Endothelial cell of coronary artery (primary cell): ENCODE measurements at places on chromosomes 6 and 20. TPM values are rescaled to one million over a fixed set of nuclear protein-coding genes. Genes with fewer than 3 reads are reported as not detected.

SYNDIG1 gene
- total RNA-seq = not detected in 2 replicates

GMEB2 gene
- 8.5 and 9.3 TPM in 2 replicates for total RNA-seq

NEURL2 gene
- 2.0 and 2.2 TPM in 2 replicates for total RNA-seq

MOG gene
- not detected in 2 replicates for total RNA-seq

PKHD1 gene
- not detected in 2 replicates for total RNA-seq

DEFB132 gene
- total RNA-seq = not detected in 2 replicates

FAM184A gene
- 0.18 and 0.19 TPM in 2 replicates for total RNA-seq

KIFC1 gene
- 8.0 and 25.3 TPM in 2 replicates for total RNA-seq

EBF4 gene
- total RNA-seq = 0.99 and 2.9 TPM in 2 replicates

GHRH gene
- total RNA-seq = not detected in 2 replicates

TOX2 gene
- 2.4 and 2.8 TPM in 2 replicates for total RNA-seq

FAM162B gene
- total RNA-seq = 0.09 and 0.19 TPM in 2 replicates

CCND3 gene
- total RNA-seq = 40.9 and 76.5 TPM in 2 replicates

DLL1 gene
- total RNA-seq = 0.75 and 2.4 TPM in 2 replicates

ZBTB12 gene
- 4.2 and 6.8 TPM in 2 replicates for total RNA-seq

SMPDL3A gene
- 3.3 and 3.5 TPM in 2 replicates for total RNA-seq

SLPI gene
- 0.19 TPM in 1 of 2 replicates, not detected in the other for total RNA-seq

DDO gene
- 0.36 and 2.4 TPM in 2 replicates for total RNA-seq

TBX18 gene
- 16.0 and 29.8 TPM in 2 replicates for total RNA-seq

TRIM40 gene
- not detected in 2 replicates for total RNA-seq

TUBB2A gene
- 64.7 and 102 TPM in 2 replicates for total RNA-seq

PCK1 gene
- not detected in 2 replicates for total RNA-seq

SLC22A1 gene
- total RNA-seq = 0.19 TPM in 1 of 2 replicates, not detected in the other

HLA-DQA1 gene
- not detected in 2 replicates for total RNA-seq

RNF39 gene
- not detected in 2 replicates for total RNA-seq

TREML1 gene
- total RNA-seq = not detected in 2 replicates

ENTPD6 gene
- 53.3 and 62.5 TPM in 2 replicates for total RNA-seq
